Brain pericyte (primary cell): ENCODE measurements at places on chromosomes 6 and 20.

DNA sequence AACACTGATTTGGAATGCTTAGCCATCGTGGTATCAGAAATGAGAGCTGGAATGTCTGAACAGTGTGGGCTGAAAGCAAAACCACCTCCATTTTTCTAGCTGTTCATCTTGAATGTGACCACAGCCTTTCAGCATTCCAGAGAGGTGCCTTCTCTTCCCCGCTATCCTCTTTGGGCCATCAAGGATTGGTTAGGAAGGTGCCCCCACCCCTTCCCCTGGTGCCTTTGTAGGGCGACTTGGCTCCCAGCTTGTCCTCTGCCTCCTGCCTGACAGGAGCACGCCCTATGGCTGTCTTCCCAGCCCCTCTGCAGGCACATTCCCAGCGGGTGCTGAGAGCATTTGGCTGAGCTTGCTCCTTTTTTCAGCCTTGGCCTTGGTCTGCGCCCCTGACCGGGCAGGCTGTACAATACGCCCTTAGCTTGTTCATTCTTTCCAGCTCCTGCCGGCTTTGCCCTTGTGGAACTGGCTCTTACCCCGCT lies 97.5 kb downstream of the ARMC2 start:
- peak; percentile 66 for DNase-seq

GRCh38 chr6:84521511-84521910 lies 242.9 kb downstream of the TBX18 start:
- no peak for DNase-seq

- DNase-seq, result no peak
These were observed 204.3 kb downstream of the TFAP2C start for GRCh38 chr20:56833427-56833826.

- peak; percentile 61 for DNase-seq
These were observed 1.5 kb downstream of the COL12A1 start for GRCh38 chr6:75204217-75204958.

- DNase-seq, result no peak
These were observed 236.4 kb upstream of the RIMS1 start for GRCh38 chr6:71649915-71650314.

DNA sequence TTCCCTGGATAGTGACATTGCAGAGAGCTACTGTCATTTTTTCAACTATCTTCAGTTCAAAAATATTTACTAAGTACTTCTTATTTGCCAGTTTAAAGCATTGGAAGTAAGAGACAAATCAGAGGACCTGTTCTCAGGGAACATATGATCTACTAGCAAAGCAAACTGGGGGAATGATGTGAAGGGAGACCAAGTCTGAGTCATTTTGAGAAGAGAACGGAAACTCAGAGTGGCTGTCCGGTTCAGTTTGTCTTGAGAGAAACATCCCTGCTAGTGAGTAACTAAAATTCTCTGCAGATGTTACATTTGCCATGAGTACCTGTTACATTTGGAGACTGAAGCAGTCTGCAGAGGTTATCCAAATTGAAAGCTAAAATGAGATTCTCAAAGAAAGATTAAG lies 118.3 kb downstream of the KCNQ5 start:
- no peak for DNase-seq

DNA sequence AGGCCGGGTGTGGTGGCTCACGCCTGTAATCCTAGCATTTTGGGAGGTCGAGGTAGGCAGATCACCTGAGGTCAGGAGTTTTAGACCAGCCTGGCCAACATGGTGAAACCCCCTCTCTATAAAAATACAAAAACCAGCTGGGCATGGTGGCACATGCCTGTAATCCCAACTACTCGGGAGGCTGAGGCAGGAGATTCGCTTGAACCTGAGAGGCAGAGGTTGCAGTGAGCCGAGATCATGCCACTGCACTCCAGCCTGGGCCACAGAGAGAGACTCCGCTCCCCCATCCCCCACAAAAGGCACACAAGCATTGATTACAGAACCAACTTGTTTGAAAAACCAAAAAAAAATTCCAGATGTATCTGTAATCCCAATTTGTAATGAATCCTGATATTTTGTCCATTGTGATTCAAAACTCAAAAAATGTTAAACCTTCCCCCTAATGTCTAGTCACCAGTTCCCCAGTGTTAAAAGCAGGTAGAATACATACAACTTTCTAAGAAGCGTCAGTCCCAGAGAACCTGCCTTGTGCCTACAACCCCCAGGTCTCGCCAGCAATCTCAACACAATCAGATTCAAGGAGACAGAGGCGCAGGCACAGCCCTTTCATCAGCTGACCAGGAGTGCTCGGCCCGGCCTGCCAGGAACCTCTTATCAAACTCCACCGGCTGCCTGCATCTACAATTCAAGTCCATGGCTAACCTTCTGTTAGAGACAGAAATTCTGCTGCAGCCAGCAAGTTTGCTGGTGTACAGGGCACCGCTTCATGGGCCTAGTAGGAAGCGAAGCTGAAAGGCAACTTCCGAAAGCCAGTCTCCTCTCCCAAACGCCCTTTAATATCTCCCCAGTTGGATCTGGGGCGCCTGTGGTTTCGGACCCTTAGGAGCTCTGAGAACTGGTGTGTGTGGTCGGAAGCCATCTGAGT lies 2.1 kb downstream of the EZR start:
- DNase-seq, result no peak

DNA sequence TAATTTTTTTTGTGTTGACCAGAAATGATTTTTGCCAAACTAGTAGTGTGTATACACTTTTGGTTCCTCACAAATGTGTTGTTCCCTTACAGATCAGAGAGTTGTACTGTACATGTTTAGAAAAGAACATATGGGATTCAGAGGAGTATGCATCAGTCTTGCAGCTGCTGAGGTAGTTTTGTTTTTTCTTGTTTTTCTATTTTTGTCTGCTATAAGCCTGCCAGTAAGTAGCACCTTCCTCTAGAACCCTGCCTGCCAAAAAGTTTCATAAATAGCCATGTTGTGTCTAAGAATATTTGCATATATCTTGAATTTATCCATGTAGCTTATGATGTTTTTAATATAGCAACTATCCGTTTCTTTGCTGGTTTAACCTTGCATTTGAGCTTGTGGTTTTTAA lies 46.4 kb downstream of the ORC3 start:
- no peak for DNase-seq

DNA sequence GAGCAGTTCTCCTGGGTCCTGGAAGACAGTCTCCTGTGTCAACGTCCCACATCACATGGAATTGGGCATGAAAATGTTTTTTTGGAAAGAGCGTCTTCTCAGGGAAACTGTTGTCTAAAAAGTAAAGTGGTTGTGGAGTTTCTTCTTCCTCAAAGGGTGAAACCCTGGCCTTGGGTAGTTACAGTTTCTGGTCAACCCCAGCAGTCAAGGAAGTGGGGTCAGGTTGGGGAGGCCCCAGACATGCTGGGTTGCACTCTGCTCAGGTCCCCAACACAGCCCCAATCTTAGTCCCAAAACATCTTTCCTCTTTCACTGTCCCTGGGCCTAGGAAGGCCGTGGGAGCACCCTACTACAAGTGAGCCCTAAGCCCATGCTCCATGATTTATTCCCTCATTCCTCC lies 996 bp upstream of the NFKBIE start:
- DNase-seq, result no peak

DNA sequence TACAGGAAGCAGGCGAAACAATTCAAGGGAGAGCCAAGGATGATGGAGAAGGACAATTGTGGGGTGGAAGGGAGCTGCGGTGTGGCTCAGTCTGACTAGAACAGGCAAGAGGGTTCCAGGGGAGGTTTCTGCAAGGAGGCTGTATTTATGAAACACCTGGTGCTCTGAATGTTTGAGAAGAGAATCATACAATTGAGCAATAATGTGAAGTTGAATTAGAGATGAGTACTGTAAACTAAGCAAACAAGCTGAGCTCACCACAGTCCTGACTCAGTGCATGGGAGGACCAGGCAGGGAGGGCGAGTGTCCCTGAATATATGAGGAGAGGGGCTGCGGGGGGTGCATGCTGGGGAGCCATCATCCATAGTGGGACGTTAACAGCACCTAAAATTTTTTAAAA lies 279.7 kb downstream of the KIF16B start:
- DNase-seq, result no peak

DNA sequence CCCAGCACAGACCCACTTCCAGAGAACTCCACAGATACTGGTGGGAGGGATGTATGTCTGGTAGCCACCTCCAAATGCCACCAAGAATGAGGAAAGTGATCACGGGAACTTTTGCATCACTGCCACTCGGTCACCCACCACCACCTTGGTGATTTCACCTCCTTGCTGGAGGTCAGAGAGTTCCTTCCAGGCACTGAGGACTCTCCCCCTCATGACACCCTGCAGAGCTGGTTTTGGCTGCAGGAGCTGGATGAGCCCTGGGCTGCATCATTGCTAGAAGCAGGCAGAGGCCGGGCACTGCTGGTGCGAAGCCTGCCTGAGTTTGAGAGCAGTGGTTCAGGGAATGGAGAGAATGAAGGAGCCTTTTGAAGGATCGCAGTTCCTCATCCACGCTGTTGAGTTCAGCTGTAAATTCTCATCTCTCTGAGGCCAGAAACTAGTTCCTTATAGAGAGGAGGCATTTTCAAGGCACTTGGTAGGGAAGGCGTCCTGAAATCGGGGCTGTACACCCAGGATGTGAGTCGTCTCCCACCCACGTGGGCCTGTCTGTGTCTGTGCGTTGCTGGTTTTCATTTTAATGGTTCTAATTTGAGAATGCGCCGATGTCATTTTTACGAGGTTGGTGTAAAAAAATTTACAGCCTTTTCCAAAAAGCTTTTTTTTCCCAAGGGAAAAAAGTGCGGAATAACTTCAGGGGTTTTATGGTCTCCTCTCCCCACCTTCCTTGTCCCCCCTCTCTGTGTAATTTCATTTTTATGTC lies 25.0 kb downstream of the FOXP4 start:
- no peak for DNase-seq

DNA sequence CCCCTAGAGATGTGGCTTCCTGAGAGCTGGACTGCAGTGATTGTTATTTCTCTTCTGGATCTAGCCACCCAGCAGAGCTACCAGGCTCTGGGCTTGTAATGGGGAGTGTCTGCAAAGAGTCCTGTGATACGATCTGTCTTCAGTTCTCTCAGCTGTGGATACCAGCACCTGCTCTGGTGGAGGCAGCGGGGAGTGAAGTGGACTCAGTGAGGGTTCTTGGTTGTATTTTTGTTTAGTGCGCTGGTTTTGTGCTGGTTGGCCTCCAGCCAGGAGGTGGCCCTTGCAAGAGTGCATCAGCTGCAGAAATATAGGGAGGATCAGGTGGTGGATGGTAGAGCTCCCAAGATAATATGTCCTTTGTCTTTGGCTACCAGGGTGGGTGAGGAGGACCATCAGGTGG lies 33.7 kb downstream of the PAX1 start:
- DNase-seq, result no peak
